NCI-H1417 treated with DMSO at 0.1 percent for 48 hours (cell line): ENCODE measurements at places on chromosomes 3 and 15.

- no peak for DNase-seq
Observed at GRCh38 chr15:31004220-31004733, 12.8 kb upstream of the MTMR10 start.

DNA sequence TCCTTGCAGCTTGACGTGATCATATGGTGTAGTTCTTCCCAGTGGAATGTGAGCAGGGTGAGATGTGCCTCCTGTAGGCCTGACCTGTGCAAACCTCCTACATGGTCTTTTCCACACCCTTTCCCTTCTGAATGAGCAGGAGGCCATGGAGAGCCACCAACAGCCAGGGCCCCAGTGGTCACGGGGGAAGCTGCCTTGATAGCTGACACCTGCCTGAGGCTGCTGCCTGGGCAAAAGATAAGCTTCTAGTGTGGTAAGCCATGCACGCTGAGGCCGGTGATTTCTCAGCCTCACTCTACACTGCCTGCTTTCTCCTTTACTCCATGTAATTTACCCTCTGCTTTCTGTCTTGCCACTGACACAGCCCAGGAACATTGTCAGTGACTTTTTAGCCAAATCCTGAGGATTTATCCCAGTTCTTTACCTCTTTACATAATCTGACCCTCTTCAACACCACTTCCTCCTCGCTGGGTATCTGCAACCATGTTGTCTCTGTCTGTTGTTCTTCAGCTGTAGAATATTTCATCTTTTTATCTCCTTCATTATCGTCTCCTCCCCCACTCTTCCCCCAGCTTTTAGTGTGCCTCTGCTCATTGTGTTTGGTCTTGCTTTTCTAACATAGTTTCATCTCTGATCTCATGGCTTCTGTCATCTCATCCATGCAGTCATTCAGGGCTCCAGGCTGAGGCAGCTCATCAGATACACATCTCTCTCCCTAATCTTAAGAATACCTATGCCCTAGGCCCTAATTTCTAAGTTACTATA is 11.2 kb upstream of the KBTBD12 start:
- DNase-seq = no peak

DNA sequence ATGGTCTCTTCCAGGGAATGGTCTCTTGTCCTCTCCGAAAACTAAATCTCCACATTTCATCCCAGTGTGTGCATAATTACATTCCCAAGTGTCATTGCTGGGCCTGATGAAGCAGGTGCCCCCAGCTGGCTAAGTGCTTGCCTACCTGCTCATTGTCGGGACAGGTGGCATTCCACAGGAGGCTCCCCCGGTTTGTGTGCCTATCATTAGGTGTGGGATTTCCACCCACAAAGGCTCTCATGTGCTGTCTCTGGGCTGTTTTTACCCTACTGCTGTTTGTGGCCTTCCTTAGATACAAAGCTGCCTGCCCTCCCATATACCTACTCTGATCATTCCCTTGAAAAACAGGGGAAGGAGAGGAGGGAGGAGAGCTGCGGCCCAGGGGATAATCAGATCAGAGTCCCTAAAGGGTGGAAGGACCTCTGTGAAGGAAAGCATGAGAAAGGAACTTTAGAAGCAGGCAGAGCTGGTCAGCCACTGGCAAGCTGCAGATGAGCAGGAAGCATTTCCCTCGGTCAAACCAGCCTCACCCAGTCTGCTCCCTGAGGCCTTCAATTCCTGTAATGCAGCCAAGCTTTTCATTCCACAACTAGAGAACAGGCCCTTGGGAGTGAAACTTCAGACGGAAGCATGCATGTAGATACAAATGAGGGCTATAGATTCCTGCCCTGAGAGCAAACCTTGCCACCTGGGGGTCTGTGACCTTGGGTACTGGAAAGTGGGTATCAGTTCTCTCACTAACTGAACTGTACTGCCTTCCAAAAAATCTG is 60.7 kb upstream of the HEG1 start:
- DNase-seq = no peak

- no peak for DNase-seq
Observed at GRCh38 chr3:58537412-58538301, 667 bp upstream of the ACOX2 start.

DNA sequence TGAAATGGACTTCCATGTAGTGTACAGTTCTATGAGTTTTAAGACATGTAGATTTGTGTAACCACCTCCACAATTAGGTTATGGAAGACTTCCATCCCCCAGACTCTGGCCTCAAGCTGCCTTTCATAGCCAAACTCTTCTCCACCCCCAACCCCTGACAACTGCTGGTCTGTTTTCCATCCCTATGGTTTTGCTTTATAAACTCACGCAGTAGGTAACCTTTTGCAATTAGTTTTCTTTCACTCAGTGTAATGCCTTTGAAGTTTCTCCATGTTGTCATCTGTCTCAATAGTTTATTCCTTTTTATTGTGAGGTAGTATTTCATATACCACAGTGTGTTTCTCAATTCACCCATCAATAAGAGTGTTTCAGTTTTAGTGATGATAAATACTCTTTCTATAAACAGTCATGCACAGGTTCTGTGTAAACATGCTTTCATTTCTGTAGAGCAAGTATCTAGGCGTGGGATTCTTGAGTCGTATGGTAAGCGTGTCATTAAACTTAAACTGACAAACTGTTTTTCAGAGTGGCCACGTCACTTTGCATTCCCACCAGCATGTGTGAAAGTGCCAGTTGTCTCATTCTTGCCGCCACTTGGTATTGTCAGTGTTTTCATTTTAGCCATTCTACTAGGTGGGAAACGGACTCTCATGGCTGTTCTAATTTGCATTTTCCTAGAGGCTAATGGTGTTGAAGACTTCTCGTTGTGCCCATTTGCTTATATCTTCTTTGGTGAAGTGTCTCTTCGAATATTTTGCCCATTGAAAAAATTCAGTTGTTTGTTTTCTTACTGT is 47.3 kb upstream of the ALDH1A3 start:
- DNase-seq = no peak

DNA sequence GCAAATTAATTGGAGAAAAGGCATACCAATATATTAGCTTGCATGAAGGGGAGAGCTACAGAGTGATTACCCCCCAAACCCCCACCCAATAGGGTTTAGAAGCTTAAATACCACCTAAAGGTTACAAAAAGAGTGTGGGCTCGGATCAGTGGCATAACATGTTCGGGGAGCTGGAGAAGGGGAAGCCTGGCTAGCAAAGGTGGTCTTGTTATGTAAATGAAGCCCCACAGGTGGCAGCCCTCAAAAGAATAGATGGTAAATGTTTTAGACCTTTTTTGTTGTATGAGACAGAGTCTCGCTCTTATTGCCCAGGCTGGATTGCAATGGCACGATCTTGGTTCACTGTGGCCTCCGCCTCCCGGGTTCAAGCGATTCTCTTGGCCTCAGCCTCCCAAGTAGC is 10.9 kb upstream of the PXK start:
- no peak for DNase-seq

DNA sequence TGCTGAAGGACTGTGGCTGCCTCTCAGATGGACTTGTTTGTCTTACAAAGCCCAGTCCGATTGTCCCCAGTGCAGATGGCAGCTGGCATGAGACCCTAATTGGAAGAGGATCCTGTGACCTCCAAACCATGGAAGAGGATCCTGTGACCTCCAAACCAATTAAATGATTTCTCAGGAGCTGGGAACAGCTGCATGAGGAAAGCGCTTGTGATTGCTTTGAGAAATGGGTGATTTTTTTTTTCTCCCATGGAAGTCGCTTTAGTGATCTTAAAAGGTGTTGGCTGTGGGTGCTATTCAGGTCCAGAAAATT is 68.4 kb upstream of the LARS2 start:
- DNase-seq = no peak

DNA sequence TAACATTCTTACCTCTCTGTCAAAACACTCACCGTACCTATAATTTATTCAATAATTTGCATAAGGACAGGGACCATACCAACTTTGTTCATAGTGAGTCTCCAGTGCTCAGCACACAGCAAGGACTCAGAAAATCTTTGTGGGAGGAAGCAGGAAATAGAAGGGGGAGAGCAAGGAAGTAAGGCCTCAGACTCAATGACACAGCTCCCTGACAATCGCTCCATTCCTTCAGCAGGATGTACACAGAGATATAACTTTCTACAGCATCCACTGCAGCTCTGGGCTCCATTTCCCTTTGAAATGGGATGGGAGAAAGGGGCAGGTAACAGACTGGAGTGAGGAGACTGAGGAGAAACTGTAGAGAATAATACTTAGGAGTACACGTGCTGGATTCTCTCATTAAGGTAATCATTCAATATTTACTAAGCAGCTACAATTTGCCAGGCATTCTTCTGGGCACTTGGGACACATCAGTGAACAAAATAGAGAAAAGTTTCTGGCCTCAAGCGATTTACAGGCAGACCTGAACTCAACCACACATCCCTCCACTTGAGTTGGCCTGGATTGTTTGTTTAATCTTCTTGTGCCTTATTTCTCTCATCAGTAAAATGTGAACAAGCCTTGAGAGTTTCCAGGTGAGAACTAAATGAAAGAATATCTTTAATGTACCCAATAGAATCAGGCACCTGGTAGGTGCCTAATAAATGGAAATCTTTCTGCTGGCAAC is 330.3 kb upstream of the THBS1 start:
- DNase-seq = no peak

GRCh38 chr3:4595710-4596113 is 102.6 kb downstream of the ITPR1 start:
- no peak for DNase-seq

DNA sequence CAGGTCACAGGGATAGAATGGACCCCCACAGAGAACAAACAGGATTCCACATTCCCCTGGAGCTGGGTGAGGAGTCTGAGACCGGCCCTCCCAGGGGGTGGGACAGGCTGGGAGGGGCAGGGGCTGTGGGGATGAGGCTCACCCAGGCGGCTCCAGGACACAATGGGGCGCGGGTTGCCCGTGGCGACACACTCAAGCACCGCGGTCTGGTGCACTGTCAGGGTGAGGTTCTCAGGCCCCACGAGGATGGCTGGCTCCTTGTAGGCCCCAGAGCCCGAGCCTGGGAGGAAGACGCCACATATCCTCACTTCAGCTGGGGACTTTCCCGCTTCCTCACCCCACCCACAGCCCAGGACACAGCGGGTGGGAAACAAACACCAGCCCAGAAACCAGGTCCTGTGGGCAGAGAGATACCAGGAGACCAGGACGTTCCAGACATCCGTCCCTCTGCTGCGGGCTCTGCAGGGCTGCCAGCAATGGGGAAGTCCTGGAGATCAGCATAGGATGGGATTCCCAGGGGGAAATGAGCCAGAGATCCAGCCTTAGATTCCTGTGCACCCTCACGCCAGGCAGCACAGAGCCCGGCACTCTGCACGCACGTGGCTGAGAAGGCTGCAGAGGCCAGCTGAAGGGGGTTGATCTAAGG is 30.2 kb downstream of the RNU5B-1 start:
- DNase-seq = no peak

DNA sequence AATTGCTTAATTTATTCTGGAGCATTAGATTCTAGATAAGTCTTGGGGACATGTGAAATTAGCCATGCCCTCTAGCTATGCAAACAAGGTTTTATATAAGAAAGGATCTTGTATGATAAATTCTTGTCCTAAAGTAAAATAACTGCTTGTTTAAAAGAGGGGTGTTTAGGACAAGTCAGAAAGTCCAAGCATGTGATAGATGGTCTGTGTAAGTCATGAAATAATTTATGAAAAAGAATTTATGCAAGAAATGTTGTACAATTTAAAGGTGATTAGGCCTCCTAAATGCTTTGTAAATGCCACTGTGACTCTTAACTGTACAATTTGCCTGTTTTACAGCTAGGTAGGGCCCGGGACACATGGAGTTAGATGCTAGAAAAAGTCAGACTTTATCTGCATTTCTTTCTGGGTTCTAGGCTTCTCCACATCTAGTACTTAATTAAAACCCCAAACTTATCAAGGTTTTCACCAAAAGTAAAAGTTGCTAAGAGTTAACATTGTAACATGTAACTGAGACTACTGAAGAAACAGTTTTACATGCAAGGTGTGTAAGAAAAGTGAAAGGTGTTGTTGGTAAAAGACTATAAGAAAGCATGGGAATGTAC is 13.2 kb downstream of the LINS1 start:
- no peak for DNase-seq

DNA sequence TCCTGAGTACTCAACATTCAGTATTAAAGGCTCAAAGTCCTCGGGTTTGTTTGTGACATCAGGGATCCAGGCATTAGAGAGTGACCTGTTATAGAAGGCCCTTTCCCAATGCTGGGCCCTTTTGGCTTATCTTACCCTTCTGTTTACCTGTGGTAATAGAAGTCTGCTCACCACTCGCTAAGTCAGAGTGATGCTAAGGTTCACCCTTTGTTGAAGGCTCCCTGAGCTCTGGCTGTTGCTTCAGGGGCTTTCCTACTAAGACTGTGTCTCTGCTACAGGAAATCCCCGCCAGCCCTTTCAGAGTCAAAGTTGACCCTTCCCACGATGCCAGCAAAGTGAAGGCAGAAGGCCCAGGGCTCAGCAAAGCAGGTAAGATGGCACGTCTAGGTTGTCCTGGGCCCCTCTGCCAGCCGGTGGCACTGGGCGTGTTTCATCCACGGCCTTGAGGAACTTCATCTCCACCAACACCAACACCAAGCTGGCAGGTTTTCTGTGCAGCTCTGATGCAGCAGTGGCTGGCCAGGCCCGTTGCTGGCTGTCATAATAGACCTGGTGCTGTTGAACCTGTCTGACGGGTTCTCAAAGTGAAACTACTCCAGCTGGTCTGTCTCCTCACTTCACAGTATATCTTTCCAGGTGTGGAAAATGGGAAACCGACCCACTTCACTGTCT is 99.1 kb downstream of the DNASE1L3 start:
- DNase-seq = peak; percentile 2

DNA sequence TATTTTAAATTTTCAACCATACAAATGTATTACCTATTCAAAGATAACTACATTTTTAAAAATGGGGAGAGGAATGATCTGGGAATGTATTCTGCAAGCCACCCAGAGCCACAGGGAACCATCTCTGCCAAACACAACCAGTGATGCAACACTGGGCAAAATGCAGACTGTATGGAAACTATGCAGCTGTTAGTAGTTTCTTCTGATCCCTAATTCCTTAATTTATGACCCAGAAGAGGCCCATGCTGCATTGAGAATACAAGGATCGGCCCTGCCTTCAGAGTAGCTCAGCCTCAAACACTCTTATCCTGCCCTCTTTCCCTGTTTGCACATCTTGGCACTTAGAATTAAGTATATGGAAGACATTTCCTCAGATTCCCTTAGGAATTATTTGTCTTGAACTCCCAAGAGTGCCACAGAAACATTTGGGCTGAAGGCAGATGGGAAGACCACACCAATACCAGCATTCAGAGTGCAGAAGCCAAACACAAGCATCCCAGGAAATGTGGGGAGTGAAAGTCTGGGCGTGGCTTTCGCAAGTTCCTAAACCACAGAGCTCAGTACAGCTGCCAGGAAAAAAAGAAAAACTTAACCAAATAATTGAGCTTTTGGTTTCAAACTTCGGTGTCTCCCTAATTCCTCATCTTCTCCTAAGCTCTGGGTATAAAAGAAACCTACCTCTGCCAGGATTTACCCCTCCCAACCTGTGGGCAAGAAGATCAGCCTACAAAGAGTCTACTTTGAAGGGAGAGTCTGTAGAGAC is 5.3 kb downstream of the SNUPN start:
- no peak for DNase-seq

DNA sequence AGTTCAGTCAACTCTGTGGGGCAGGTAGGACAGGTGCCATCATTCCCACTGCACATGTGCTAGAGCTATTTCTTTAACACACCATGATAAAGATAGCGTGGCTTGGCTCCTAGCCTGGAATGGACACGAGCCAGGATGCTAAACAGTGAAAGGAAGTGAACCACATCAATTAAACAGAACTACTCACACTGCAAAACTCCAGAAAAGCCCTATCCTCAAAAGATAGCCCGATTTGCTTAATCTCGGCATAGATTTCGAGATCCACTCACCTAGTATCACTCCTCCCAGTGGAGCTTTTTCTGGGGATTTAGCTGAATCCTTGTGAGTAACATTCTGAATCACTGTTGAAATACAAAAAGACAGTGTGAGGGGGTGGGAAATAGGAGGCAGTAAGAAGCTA is 118.0 kb downstream of the ABI3BP start:
- DNase-seq = no peak
